Esophagus muscularis mucosa (tissue), 4 donors: ENCODE measurements at places on chromosomes 5 and 9. TPM values are rescaled to one million over a fixed set of nuclear protein-coding genes. Genes with fewer than 3 reads are reported as not detected.

GRCh38 chr9:7970681-7971330 is 171.2 kb upstream of the DMAC1 start:
- no peak for DNase-seq

GRCh38 chr9:88954066-88954465 is 37.2 kb upstream of the S1PR3 start:
- DNase-seq, result no peak

GRCh38 chr9:104944871-104945270 is 16.9 kb upstream of the ABCA1 start:
- no peak for DNase-seq

- DNase-seq, result peak; percentile 95
These were observed 23.6 kb downstream of the CMBL start for GRCh38 chr5:10283927-10284635.

Gene OLFML2A
- 39.6 TPM for total RNA-seq

- DNase-seq, result no peak
These were observed 610.9 kb downstream of the CHSY3 start for GRCh38 chr5:130514984-130515690.

DNA sequence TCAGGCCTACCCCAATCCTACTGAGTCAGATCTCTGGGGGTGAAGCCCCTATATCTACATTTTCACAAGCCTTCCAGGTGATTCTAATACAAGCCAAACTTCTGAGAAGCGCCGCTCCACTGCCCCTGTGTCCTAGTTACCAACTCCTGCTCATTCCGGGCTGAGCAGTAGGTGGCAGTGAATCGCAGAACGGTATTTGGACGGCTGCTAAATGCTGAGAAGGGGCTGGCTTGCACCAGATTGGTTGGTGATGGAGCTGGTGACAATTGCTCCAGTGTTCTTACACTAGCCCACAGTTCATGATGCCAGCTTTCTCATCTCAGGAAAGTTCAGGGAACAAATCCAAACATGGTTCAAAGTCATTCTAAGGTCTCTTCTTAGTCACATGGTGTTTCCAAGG is 31.1 kb upstream of the FGF1 start:
- no peak for DNase-seq

DNA sequence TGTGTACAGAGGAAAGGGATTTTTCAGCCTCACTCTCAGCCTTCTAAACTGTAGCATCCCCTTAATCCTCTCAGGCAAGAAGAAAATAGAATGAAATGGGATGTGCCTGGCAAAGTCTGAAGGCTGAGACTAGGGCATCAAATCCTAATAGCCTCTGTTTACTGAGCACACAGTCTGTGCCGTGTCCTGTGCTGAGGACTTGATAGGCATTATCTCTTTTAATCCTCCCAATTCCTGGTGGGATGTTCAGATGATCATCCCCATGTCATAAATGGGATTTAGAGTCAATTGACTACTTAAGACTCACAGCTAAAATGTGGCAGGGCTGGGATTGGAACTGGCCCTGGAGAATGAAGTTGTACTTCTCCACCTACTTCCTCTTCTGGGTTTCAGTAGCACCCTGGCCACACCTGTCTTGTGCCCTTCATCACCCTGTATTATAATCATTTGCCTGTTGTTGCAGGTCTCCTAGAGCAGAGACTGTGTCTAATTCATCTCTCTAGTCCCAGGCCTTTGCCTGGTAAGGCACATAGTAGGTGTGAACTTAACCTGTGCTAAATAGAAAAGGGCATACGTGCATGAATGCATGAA is 81.0 kb downstream of the WWC1 start:
- no peak for DNase-seq

Gene LVRN
- 2.1 TPM for total RNA-seq

DNA sequence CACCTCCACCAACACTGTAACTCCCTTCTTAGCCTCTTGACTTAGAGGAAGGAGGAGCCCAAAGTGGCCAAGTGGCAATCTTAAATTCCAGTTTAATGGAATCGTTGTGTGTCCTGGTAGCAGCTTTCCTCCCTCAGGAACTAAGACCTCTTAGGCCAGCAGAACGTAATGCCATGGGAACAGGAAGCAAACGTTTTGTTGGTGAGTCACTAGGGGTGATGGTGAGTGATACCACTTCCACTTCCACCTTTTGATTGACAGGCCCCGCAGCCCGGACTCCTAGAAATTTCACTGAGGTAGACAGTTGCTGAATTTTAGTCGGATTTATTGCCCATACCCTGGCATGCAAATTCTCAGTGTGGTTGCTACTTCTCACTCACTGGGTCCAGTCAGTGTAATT is 94.2 kb upstream of the FBN2 start:
- no peak for DNase-seq

- DNase-seq, result no peak
These were observed 150.1 kb downstream of the RNF180 start for GRCh38 chr5:64315778-64316177.

Gene PDE6A
- not detected for total RNA-seq

- no peak for DNase-seq
These were observed 153.8 kb downstream of the HSPA4 start for GRCh38 chr5:133205649-133206048.

Gene CDKN2B
- total RNA-seq, result 9.9 TPM

Gene SHISAL2B
- total RNA-seq, result not detected

DNA sequence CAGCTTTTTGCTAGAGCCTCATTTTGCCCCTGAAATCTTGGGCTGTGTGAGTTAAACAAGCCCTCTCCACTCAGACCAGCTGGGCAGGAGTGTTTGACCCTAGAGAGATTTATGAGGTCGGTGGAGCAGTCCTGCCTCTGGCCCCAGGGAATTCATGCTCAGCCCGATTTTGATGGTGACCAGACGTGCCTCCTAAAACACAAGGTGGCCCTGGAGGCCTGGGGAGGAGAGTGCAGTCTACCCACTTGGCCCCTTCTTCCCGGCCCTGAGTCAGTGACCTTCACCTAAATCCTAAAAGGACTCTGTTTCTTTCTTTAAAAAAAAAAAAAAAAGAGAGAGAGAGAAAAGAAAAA is 86.6 kb upstream of the SAP30L start:
- DNase-seq, result no peak

Gene RELL2
- 1.2 TPM for total RNA-seq

Gene NINJ1
- total RNA-seq, result 90.6 TPM

- DNase-seq, result no peak
These were observed 648.6 kb upstream of the SGCD start for GRCh38 chr5:155678371-155678770.

Gene KIF12
- not detected for total RNA-seq

DNA sequence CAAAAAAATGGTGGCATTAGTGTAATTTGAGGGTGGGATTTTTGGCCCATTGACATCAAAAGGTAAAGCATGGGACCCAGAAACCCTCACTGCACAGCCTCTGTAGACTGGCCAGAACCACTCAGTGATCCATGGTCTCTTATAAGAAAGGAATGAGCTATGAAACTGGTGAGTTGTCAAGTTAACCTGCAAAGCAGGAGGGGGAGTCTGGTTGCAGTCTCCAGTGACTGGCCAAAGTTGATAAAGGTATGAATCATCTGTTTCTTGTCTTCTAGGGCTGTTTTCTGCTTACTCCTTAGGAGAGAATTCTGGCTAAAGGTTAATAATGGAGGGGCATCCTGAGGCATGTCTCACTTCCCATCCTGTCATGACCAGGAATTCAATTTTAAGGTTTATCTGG is 325.2 kb downstream of the TLR4 start:
- no peak for DNase-seq

Gene BAAT
- not detected for total RNA-seq

GRCh38 chr5:157549954-157550549 is 25.5 kb downstream of the ADAM19 start:
- no peak for DNase-seq

- DNase-seq, result no peak
These were observed 18.4 kb upstream of the ERGIC1 start for GRCh38 chr5:172815631-172816030.

DNA sequence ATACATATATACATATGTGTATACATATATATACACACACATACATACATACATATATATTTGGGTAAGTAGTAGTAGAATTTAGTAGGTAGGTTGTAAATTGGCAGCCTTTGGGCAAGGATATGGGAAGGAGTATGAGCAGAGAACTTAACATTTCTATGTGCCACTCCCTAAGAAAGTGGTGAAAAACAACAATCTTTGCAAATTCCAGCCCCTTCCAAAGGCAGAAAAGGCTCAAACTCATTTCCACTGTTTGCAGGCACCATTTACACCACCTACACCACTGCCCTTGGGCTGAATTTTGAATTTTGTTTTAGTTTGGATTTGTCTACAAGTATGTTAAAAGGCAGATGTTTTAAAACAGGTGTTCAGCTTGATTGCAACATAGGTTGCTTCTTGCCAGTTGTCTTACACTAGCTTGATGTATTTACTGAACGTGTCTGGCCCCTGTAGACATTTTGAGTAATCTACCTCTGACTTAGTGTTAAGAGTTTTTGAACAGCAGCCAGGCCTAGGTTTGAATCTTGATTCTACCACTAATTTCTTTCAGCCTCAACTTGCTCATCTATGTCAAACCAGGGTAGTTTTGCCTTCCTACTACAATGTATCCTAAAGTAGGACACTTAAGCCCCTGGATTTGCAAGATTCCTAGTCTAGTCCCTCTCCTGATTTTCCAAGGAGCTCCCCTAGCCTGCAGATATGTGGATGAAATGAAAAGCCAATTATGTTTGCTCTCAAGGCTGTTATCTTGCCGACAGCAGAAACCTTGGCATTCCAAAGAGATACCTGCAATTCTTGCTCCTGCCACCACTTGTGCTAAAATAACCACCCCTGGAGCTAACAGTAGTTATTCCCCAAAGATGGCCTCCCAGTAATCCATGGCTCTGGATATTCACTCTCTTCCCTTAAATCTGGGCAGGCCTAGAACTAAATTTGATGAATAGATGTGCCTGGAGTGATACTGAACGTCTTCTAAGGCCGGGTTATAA is 156.2 kb upstream of the SLC44A1 start:
- DNase-seq, result no peak

DNA sequence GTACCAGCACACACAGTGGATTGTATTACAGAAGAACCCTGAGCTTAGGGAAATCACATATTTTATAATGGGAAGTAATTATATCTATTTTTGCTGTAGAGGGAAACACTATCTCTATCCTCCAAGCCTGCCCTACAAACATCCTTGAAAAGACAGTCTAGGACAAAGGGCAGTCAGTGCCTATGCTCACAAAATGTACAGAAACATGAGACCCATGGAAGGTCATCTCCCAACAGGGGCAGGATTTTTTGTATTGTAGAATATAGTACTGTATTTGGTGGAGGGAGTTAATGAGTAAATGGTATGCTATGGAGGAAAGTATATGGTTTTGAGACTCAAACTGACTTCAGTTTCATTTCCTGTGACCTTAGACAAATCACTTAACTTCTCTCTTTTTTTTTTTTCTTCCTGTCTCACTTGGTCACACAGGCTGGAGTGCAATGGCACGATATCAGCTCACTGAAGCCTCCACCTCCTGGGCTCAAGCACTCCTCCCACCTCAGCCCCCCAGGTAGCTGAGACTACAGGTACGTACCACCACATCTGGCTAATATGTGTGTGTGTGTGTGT is 5.8 kb upstream of the RAB14 start:
- no peak for DNase-seq

DNA sequence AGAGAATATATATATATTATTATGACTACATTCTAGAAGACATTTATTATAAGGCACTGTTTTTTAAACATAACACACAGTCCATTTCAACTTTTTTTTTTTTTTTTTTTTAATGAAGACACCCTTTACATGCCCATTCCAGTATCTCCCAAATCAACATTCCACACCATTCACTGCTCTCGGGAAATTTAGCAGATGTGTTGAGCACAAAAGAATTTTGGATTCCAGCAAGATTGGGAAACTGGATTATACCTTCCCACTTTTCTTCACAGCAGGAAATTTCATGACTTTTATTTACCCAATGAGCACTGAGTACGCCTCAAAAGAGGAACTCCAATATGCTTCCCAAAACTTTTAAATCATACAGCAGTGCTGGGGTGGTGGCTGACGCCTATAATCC is 333.6 kb upstream of the DAB2 start:
- no peak for DNase-seq

GRCh38 chr5:132076983-132077382 is 3.4 kb downstream of the CSF2 start:
- no peak for DNase-seq

Gene BICD2
- 46.9 TPM for total RNA-seq

Gene FBP2
- total RNA-seq, result not detected

DNA sequence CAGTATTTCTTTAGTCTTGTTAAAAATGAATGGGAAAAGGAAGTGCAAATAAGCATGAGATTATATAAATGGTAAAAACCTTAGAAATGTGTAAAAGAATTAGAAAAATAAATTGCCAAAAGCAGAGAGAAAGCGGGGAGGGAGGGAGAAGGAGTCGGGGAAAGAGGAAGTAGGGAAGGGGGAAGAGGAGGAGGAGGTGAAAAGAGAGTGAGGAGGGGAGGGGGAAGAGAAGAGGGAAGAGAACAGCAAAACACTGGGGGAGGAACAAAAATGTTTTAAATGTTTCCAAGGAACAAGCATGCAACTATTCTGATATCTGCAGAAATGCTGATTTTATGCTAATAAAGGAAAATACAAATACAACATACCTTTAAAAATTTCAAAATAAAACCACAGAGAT is 317.5 kb downstream of the PIK3R1 start:
- DNase-seq, result no peak

GRCh38 chr5:9713959-9714586 is 83.9 kb upstream of the TAS2R1 start:
- DNase-seq, result peak; percentile 37

GRCh38 chr9:21741151-21741550 is 61.3 kb upstream of the MTAP start:
- DNase-seq, result no peak

DNA sequence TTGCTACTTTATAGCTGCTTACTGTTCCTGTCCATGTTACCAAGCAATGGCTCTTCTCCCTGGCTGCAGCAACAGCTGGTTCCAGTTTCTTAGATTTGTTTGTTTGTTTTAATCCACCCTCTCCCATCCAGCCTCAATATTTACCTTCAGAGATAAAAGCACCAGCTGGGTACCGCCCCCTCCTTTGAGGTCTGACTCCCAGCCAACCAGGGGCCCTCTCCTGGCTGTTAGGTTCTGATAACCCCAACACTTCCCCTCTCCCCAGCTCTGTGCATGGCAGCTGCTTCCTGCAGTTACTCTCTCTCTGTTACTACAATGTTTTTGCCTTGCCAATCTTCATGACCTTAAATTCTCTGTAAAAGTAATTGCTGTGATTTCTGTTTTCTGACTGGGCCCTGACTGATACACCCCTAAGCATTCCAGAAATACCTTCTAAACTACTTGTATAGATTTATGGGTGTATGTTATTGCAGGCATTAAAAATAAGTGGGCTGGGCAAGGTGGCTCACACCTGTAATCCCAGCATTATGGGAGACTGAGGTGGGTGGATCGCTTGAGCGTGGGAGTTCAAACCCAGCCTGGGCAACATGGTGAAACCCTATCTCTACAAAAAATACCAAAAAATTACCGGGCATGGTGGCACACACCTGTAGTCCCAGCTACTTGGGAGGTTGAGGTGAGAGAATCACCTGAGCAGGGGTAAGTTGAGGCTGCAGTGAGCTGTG is 2.6 kb upstream of the GCNT1 start:
- no peak for DNase-seq

- DNase-seq, result no peak
These were observed 336.5 kb downstream of the DIRAS2 start for GRCh38 chr9:90306158-90306557.

Gene GPX3
- 1,665 TPM for total RNA-seq
